ENCODE measurements at places on chromosomes 12 and 14. TPM values are rescaled to one million over a fixed set of nuclear protein-coding genes. Genes with fewer than 3 reads are reported as not detected.

GRCh38 chr12:110198386-110198785 lies 74.2 kb downstream of the IFT81 start:
- no peak for DNase-seq

DNA sequence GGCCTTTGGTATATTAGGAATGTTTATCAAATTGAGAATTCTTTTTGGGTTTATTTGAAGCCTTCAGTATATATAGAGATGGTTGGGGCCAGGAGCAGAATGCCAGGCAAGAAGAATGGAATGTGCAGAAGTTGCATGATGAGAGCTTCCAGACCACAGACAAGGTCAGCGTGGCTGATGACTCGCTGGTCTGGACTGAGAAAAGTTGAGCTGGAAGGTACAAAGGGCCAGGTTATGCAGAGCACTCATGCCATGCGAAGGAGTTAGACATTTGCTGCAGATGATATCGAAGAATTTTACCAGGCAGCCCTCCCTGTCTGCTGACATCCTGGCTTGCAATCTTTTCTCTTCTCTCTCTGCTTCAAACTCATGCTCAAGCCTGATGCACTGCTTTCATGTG lies 196.2 kb upstream of the ARHGAP5 start:
- DNase-seq: no peak

DNA sequence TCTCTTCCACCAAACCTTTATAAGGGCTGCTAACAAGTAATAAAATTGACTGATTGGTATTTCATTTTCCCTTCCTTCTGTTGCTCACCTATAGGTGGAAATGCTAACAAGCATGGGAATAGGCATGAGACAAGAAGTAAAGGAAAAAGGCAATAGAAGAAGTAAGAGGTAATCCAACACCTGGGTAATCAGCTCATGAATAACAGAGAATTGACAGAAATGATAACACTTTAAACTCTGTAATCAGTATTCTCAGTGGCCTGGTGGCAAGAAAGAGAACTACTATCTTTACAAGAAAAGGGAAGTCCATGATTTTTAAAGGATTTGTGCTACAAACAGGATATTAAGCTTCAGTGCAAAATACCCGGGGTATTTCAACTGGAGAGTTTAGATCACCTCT lies 737.8 kb downstream of the RERGL start:
- DNase-seq: no peak

GRCh38 chr14:104708606-104709268 lies 15.3 kb upstream of the ADSS1 start:
- DNase-seq: no peak

- DNase-seq: no peak
Observed at GRCh38 chr12:50069539-50069938, 12.1 kb downstream of the ASIC1 start.

DNA sequence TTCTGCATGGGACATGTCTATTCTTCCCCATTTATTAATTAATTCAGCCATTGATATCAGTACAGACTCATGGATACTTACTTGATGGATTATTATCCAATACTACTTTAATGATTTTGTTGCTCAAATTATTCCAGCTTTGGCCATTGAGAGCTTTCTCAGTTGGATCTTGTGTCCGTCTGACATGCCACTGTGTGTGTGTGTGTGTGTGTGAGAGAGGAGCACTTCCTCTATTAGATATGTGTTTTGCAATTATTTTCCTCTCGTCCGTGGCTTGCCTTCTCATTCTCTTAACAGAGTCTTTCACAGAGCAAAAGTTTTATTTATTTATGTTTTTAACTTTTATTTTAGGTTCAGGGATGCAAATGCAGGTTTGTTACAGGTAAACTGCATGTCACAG lies 194.2 kb downstream of the ADGRD1 start:
- DNase-seq: no peak

GALNT9 gene
- total RNA-seq: 2.4 TPM

SMCO2 gene
- total RNA-seq: not detected

LRTM2 gene
- total RNA-seq: not detected

MBD6 gene
- total RNA-seq: 9.6 TPM

PLXNC1 gene
- total RNA-seq: 19.0 TPM

ADCY6 gene
- total RNA-seq: 30.2 TPM

HSPB8 gene
- total RNA-seq: 47.8 TPM

DLK1 gene
- total RNA-seq: 87.3 TPM

All from urinary bladder (tissue), 4 donors.